ENCODE measurements at places on chromosomes 11 and 22.

DNA sequence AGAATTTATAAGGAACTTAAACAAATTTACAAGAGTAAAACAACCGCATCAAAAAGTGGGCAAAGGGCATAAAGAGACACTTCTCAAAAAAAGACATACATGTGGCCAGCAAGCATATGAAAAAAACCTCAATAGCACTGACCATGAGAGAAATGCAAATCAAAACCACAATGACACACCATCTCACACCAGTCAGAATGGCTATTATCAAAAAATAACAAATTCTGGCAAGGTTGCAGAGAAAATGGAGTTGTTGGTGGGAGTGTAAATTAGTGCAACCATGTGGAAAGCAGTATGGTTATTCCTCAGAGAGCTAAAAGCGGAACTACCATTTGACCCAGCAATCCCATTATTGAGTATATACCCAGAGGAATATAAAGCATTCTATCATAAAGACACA lies 866.8 kb upstream of the TENM4 start:
- no peak for DNase-seq

DNA sequence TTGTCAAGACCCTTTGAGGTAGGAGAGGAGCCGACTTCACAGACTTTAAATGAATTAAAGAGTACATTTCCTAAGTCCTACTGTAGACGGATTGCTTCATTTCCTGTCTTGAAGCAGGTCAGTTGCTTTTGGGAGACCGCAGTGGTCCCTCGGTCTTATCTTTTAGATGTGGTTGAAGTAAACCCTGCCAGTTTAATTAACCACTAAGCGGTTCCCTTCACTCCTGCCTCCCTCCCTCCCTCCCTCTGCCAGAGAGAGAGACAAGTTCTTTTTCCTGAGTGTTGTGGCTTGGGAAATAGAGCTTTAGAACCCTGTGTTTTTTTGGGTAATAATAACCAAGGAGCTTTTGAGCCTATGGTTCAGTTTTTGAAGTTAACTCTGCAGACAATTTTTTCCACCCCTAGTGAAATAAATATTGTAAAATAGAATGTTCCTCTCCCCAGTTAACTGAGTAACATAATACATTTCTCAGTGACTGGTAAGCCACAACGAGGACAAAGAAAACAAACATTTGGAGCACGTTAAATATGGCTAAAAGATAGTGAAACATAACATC lies 147.5 kb downstream of the LDLRAD3 start:
- DNase-seq = no peak

DNA sequence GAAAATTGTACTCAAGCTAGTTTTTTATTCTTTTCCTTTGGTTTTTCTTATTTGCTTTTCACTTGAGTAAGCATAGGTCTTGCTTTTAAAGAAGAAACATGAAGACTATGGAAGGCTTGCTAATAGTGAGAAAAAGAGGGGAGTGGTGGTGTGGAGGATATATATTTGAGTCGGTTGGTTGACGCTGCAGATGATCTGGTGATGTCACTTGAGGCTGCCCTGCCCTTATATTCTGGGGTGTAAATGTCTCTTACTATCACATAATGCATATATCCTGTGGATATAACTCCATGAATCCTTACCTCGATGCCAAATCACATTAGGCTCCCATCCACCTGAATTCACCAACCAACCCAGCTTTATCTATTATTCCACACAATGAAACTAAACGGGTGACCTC lies 2.9 kb downstream of the GRIA4 start:
- no peak for DNase-seq

DNA sequence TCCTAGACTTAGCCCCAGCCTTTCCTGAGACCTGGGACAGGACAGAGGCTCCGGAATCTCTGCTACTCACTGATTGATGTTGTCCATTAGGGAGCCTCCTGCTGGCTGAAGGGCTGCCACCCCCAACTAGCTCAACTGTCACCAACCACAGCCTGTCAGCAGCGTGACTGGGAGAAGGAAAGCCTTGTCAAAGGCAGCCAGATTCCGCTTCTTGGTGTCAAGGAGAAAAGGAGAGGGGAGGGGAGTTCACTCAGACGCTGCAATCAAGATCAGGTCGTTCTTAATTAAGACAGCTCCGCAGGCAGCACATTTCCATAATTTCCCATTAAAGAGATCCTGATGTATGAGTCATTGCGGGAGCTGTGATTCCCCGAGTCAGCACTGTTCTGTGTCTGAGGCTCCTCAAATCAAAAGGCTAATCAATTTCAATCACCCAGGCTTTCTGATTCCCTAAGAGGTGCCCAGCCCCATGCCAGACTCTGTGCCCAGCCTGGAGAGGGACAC lies 152.8 kb upstream of the ZBED5 start:
- no peak for DNase-seq

- no peak for DNase-seq
Measured at GRCh38 chr11:50098186-50098725, 65.6 kb downstream of the OR4C45 start.

DNA sequence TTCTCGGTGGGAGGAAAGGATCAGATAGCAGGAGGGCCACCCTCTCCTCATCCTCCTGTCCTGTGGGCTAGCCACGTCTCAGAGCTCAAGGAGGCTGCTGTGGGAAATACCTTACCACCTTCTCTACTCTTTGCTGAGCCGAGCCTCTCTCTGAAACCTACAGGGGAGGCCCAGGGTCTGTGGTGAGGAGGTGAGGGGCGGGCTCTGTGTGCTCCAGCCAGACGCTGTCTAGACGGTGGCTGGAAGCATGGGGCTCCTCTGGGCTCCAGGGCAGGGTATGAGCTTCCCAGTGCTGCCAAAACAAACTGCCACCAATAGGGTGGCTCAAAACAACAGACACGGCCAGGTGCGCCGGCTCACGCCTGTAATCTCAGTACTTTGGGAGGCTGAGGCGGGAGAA lies 5.5 kb upstream of the TMPRSS6 start:
- no peak for DNase-seq

GRCh38 chr11:17386331-17387084 lies 2.0 kb downstream of the KCNJ11 start:
- peak; percentile 40 for DNase-seq

DNA sequence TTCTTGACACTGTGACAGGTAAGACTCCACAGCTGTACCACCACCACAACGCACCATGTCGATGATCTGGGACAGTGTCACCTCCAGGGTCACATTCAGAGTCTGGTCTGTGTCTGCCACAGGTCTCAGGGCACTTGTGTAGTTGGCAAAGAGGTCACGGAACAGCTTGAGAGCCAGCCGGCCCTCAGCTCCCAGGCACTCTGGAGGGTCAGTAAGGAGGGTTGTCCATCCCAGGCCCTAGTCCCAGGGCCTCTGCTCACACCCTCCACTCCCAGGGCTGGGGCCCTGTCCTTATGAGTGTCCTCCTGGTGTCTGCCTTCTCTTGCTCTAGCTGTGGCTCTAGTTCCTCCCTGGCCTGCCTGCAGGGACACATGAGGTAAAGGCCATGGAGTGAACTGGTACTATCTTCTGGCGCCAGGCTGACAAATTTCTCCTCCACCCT lies 1.4 kb downstream of the CHRNA10 start:
- no peak for DNase-seq

GRCh38 chr11:66546368-66546965 lies at the start of gene ACTN3:
Gene ACTN3, plus strand, starts transcription at chr11:66546903. Its CDS starts 35 bp downstream, at chr11:66546938.
- DNase-seq = no peak

DNA sequence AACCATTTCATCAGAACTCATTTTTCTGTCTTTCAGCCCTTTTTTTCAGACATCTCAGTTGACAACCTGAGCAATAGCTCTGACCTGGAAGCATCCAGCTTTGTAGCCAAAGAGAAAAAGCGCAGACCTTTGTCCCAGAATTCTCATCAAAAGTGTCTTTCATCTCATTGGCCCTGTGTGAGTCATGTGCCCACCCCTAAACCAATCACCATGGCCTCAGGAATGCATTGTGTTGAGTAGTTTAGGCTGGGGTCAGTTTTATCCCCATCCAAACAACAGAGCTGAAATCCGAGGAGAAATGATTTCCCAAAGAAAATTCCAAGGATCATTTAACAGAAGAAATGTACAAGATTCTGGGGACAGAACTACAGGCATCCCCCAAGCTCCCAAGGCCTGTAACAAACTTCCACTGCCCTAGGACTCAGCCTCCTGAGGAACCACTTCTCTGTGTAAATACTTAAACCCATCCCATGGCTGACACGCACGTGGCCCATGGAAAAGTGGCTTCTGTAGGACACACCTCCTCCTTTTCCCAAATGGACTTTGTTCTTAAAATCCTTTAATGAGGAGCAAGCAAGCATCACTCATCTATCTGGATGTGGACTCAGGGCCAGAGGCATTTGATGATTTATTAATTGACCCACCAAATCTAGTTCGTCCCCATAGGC lies 429.0 kb downstream of the SOX6 start:
- no peak for DNase-seq

- DNase-seq = no peak
Measured at GRCh38 chr11:103183981-103184611, 74.9 kb downstream of the DYNC2H1 start.

DNA sequence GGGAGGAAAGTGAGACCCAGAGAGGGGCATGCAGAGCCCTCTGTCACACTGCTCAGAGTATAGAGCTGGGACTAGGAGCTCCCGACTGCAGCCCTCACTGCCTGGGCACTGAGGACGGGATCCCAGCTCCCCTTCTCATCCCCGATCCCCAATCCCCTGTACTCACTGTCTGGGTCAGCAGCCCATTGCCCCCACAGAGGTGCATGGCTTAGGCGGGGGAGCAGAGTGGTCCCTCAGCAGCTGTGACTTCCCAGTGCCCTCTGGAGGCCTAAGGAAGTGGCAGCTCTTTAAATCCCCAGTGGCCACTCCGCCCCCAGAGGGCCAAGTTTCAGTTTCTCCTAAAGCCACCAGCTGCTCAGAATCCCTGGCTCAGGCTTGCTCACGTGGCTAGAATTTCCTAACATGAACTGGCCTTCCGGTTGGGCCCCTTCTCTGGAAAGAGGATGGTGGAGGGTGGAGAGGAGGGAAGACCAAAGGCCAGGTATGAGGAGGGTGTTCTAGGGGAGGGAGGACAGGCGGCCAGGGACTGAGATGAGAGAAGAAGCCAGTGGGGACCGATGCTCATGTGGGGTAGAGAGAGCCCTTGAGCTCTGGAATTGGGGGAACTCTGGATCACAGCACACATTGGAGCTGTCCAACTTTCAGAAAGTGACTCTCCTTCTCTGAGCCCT lies at the start of gene BATF2:
Gene BATF2 (minus strand): TSS at position 262 of the 671 bp plus-strand sequence. CDS start 57 bp downstream, at position 205.
- no peak for DNase-seq

DNA sequence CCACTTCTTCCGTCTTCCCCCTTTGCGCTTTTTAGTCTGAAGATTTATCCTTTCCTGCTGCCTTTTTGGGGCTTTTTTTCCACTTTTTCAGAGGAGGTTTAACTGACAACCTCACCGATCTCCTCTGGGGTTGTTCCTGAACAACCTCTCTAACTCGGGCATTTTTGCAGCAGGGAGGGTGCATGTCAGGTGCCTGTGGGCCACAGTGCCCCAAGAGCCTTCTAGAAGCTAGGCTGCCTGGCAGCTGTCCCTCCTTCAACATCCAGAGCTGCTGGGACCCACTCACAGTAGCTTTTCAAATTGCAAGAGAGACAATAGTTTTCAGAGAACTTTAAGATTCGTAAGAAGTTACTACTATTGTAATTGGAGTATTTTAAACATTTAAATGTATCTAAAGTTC lies 1112.4 kb upstream of the CNTN5 start:
- no peak for DNase-seq

DNA sequence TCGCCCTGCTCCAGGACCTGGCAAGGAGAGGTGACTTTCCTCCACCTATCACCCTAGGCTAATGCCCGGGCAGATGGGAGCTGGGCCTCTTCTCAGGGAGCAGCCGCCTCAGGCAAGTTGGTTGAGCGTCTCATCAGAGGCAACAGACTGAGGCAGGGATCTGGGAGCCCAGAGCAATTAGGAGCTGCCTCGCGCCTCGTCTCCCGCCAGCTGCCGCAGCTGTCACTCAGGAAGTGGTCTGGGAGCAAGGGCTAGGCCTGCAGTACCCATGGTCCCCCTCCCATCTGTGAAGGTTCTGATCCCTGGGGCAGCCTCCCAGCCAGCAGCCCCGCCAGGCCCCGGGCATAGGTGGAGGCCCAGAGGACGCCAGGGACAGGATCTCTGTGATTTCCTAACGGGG lies 4.6 kb upstream of the CABP7 start:
- no peak for DNase-seq

DNA sequence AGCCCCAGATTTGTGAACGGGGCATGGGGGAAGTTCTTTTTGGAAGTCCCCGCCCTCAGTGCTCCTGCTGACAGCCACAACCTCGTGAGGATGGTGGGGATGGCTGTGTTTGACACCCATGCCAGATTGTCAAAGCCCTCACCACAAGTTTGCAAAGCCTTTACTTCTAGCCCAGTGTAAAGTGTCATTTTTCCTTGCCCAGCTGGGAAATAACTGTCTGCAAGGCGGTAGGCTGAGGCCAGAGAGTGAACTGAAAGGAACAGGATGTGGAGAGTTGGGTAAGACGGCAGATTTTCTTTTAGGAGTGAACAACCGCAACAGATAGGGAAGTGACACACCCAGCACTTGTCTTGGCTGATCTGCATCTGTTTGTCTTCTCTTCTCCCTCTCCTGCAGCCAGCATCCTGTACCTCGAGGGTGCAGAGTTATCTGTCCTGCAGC lies 13.6 kb downstream of the IL17RA start:
- no peak for DNase-seq

DNA sequence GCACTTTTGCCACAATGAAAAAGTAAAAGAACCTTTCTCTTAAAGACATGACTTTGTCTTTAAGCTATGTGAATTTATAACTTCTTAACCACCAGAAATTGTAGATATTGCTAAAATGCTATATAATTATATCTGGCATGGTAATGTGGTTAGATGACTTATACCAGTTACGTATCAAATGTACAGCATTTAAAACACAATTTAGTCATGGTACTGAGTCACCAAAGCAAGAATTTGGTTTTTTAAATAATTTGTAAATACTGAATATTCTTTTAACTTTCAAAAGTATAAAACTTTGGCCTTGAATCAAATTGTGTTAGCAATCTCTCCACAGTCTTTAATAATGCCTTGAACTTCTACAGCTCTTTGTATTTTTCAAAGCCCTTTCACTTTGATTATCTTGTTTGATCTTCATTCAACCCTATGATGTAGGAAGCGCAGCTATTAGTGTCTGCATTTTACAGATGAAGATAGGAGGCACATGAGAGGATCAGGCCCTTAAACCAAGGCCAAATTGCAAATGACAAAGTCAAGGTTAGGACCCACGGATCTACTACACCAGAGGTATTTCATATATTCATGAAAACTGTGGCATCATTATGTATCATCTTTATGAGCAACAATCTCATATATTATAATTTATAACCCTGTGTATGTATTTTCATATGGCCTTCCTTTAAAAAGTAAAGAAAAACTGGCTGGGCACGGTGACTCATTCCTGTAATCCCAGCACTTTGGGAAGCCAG lies 4.4 kb upstream of the SYTL2 start:
- no peak for DNase-seq

- no peak for DNase-seq
Measured at GRCh38 chr22:23498811-23499798, 81.0 kb downstream of the IGLL1 start.

- no peak for DNase-seq
Measured at GRCh38 chr11:99464985-99465384, 444.2 kb downstream of the CNTN5 start.
